Vagina (tissue), 2 donors: ENCODE measurements at places on chromosomes 1 and 21.

- DNase-seq: peak; percentile 85
Measured at GRCh38 chr21:41427556-41427955, 1.5 kb downstream of the MX1 start.

GRCh38 chr1:52096216-52096615 is 40.1 kb downstream of the BTF3L4 start:
- no peak for DNase-seq

GRCh38 chr1:206050655-206051235 is 2.2 kb upstream of the RHEX start:
- DNase-seq: no peak

DNA sequence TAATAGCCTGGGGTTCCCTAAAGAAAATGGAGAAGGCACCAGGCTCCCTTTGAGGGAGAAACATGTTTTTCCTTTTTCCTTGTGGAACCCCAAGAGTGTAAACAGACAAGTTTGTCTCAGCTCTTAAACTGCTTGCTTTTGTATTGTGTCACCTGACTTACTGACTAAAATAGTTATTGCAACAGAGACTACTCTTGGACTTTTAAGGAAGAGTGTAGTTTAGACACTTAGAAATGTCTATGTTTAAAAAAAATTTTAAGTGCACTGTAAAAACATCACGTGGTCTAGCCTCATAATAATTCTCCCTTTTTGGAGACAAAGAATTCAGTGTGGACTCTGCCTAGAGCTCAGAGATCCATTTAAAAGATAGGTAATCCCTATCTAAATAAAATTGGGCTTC is 141.1 kb downstream of the TRIM33 start:
- DNase-seq: no peak

GRCh38 chr1:216614011-216614934 is 109.0 kb downstream of the ESRRG start:
- DNase-seq: no peak

- no peak for DNase-seq
Measured at GRCh38 chr1:153771261-153771660, 3.9 kb upstream of the SLC27A3 start.

- DNase-seq: no peak
Measured at GRCh38 chr1:87906078-87906477, 577.4 kb downstream of the LMO4 start.

GRCh38 chr1:107142140-107142542 is 1.3 kb downstream of the NTNG1 start:
- DNase-seq: no peak

- peak; percentile 25 for DNase-seq
Measured at GRCh38 chr1:33727310-33727709, 136.6 kb upstream of the HMGB4 start.

- no peak for DNase-seq
Measured at GRCh38 chr1:185132534-185132933, 24.2 kb downstream of the TRMT1L start.

DNA sequence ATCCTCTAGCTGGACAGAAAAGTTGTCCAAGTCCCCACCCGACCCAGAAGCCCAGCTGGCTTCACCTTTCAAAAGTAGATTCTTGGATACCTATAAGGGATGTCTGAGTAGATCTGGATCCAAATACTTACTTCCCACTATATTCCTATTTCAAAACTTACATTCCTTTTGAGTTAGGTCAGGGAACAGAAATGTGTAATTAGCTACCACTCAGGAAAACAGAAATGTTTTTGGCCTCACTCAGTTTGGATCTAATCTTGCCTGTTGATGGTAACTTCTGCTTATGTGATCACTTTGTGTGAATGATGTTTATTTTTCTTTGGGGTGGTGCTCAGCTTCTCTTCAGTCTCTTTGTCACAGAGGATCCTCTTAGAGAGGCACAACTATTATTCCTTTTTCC is 814.4 kb upstream of the RGS18 start:
- DNase-seq: no peak

DNA sequence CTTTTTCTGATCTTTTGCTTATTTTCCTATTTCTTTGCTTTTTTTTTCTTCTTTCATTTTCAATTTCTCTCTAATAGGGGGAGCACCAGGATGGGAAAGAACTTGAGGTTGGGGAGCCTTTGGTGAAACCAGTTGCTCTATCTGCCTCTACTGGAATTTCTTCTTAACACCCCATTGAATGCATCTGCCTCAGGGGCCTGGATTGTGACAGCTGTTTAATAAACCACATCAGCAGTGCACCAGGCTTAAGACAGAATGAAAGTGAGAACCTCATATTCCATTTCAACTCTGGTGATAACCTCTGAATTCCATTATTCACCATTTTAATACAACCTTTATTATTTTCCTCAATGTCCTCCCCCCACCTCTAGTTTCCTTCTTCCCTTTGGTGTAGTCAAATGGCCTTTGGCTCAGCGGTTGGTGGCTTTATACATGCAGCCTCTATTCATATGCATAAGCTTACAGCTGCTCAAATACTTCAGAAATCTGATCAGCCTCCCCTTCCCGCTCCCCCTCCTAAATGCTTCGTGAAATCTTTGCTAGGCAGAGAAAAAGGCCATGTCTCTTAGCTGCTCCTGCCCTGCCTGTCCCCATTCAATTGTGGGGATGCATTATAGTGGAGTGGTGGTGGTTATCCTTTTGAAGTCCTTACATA is 537.3 kb upstream of the PLXNA2 start:
- no peak for DNase-seq

- DNase-seq: no peak
Measured at GRCh38 chr1:30058970-30059369, 664.4 kb downstream of the MATN1 start.

GRCh38 chr1:212566522-212567479 is 41.8 kb upstream of the ATF3 start:
- DNase-seq: peak; percentile 86

GRCh38 chr1:31447210-31447609 is 34.2 kb downstream of the SERINC2 start:
- DNase-seq: no peak
